ENCODE measurements at places on chromosomes 2 and 18.

DNA sequence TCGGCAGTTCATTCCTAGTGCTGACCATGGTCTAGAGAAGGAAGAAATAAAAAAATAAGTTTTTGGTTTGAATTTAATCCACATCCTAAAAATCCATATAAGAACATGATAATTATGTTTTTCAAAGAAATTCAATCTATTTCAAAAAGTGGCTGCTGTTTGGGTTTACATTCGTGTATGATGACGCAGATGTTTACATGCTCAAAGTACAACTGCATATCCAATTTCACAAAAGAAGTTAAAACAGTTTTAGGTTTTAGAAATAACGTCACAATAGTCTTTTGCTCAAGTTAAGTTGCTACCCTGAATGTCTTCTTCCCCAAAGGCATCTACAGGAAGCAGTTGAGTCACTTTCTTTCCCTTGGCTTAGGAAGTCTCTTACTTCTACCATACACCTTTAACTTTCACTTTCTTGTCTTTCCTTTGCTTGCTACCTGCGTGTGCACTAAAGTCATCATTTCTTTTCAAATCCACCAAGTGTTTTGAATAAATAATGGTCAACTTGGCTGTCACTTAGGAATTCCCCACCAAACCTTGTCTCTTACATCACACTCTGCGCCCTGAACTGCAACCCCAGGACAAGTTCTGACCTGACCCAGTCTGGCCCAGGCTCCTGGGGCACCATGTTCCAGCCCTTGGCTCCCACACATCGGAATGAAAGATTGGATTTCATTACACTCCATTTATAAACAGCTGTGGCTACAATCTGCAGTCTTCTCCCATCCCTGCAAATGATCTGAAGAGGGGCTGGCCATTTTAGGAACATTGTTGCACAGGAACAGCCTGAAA, 28.4 kb downstream of the FAM237A start:
- DNase-seq, result no peak

DNA sequence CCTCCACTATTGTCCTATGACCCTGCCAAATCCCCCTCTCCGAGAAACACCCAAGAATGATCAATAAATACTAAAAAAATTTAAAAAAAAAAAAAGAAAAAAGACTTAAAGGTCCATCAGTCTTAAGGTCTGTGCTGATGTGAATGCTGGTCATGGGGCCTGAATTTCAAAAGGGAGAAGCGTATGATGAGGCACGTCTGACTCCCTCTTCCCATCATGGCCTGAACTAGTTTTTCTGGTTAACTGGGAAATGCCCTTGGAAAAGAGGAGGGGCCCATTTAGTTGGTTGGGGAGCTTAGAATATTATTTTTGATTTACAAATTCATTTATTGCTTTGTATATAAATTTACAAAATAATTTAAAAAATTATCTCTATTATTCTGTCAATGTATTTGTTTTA, 291.0 kb upstream of the CDH19 start:
- no peak for DNase-seq

DNA sequence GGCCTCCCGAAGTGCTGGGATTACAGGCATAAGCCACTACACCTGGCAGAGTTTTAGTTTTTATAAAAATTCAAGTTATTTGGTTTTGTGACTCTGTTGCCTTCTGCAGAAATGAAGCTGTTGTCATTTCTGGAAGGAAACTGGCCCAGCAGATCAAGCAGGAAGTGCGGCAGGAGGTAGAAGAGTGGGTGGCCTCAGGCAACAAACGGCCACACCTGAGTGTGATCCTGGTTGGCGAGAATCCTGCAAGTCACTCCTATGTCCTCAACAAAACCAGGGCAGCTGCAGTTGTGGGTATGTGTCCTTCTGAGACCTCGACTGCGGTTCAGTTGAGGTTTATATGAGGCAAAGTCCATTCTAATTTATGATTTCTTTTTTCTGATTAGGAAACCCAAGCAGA, 7.2 kb downstream of the MTHFD2 start:
- DNase-seq, result no peak

GRCh38 chr2:37348155-37348554, 3.7 kb downstream of the QPCT start:
- DNase-seq, result no peak

DNA sequence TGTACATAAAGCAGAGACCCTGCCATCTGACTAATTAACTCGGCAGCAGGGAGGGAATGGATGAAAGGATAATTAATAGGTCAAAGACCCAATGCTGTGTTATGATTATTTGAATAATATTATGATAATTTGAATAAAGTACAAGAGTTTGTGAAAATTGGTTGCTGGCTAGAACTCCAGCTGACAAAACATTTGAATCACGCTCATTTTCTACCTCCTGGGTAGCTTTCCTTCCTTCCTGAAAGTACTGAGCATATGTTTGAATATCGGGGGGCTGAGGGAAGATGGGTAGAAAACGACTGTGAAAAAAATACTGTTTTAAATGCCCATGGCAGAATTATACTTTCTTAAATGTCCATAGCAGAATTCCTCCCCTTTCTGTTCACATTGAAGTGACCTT, 243.6 kb upstream of the RBMS1 start:
- no peak for DNase-seq

GRCh38 chr18:59467497-59467896, 108.4 kb upstream of the LMAN1 start:
- DNase-seq, result no peak

DNA sequence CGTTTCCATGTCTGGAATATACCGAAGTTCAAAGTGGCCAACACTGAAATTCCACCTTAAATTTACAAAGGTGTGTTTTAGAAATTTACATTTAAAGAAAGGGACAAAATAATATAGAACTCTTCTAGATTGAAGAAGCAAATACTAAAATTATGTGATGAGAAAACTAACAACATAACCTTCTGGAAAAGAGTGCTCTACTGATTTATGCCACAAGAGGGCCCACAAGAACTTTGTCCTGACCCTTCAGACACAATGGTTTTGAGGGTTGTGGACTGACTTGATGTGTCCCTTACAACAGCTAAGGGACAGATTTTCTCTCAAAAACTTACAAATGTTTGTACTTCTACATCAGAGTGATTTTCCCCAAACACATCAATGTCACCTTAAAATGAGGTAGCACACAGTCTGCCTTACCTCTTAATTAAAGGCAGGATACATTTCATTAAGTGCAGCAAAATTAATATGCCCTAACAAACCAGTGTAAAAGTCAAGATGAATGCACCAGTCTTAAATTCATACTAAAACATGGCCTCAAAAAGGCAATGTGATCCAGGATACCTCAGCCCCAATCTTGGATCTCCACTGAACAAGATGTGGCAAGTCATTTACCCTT, 36.2 kb downstream of the EIF2AK3 start:
- no peak for DNase-seq
